ENCODE measurements at places on chromosomes 4 and X.
A peak's percentile ranks its signal among the peaks of the same experiment; 100 is the strongest.

DNA sequence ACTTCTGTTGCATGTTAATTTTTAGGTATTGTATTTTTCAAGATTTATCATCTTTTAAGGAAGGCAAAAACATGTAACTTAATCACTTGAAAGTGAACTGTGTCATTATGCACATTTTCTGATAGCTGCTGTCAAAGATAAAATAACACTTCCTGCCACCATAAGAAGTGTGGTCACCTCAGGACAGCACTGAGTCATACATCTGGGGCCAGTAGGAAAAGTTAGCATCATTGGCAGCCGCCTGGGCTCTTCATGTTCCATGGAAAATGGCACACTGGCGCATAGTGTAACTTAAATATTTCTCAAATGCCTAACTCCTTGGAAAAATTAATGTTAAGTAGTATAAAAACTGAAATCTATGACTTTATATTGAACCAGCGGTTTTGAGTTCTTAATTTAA, 24.2 kb downstream of the CNKSR2 start:
- DNase-seq, result no peak

GRCh38 chr4:73777612-73778011, 37.2 kb downstream of the CXCL8 start:
- DNase-seq, result no peak

GRCh38 chrX:13212191-13212651, 107.6 kb downstream of the ATXN3L start:
- DNase-seq, result no peak

DNA sequence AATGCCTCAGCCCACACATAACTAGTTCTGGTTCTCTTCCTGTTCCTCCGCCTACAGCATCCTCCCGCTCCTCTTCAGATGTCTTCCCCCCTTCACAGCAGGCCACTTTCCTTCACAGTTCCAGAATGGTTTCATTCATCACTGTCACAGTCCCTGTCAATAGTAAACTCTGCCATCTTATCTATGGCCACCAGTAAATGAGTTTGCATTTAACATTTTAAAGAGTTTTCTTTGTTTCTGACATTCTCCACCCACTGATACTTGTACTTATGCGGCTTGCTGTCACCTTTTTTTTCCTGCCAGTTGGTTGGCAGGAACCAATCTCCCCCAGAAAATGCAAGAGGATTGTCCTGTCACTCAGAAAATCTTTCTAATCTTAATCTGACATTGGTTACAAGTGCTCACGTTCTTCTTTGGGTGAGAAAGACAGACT, 114.1 kb downstream of the GLUD2 start:
- no peak for DNase-seq

GRCh38 chr4:52939325-52939724, 77.2 kb downstream of the RASL11B start:
- DNase-seq, result no peak

DNA sequence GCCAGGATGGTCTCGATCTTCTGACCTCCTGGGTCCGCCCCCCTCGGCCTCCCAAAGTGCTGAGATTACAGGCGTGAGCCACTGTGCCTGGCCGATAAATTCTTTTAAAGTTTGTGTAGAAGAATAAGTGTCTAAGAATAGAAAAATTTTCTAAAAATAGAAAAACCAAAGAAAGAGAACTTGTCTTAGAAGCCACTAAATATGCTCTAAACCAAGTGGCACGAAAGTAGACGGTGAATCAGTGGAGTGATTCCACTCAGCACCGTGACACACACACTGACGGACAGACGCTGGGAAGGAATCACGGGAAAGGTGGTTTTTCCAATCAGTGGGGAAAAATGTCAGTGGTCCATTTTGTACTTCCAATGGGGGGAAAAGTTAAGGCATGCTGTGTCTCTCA, 72.7 kb upstream of the PSAPL1 start:
- no peak for DNase-seq

- DNase-seq, result no peak
Observed at GRCh38 chr4:142356801-142357200, 489.3 kb downstream of the INPP4B start.

GRCh38 chr4:43374216-43374751, 481.8 kb downstream of the GRXCR1 start:
- no peak for DNase-seq

DNA sequence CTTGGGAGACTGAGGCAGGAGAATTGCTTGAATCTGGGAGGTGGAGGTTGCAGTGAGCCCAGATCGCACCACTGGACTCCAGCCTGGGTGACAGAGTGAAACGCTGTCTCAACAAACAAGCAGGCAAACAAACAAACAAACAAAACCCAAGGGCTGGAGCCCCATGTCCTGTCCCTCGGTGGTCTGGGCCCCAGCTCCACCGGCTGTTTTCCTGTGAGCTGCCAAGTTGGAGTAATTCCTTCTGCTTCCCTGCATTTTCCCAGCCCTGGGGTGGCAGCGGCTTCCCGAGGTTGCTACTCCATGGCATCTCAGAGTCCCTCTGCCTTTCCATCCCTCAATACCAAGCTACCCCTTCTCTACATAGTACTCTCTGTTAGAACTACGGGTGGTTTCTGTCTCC, 43.2 kb downstream of the RGS12 start:
- no peak for DNase-seq

GRCh38 chrX:108186811-108187210, 95.2 kb downstream of the ATG4A start:
- DNase-seq, result no peak

DNA sequence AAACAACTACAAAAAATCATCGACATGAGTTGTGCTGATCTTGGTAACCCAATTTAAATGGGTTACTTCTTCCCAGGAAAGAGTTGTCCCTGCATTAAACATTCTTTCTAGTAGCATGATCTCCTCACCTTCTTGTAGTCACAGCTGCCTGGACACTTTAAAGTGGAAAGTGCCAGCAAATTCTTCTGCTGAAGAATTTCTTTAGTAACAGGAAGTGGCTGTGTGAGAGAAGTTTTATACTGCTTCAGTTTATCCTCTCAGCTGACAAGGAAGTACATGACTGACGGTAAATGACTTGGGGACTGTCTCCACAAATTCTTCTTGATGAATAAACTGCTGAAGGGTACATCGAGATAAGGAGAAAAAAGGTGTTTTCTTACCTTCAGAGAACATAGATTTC, 18.2 kb upstream of the TNIP3 start:
- no peak for DNase-seq

DNA sequence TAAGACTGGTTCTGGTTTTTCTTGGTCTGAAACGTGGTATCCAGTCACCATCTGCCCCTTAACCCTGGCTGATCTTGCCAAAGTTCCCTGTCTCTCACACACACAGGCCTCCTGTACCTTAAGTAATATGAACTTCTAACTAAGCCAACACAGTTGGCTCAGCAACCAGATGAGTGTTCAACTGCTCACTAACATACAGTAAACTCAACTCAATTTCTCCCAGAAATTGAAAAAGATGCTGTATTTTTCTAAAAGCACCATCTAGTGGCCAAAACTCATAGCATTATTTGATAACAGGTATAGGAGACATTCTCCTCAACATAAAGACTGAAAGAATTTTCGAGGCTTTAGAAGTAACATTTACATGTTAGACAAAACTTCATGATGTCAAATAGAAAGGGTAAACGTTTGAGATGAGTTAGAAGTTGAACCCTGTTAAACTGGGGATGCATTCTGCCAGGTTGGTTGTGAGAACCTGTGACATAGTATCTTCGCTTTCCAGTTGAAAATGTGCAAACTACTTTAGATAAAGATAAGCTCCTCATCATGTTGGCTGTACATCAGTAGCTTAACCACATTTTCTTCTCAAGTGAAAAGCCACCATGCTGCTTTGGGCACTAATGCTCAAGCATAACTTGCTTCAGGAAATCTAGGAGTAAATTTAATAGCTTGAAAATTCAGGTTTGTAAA, 31.2 kb downstream of the CCNI start:
- no peak for DNase-seq

- no peak for DNase-seq
Observed at GRCh38 chr4:53908661-53909078, 155.7 kb downstream of the CHIC2 start.

DNA sequence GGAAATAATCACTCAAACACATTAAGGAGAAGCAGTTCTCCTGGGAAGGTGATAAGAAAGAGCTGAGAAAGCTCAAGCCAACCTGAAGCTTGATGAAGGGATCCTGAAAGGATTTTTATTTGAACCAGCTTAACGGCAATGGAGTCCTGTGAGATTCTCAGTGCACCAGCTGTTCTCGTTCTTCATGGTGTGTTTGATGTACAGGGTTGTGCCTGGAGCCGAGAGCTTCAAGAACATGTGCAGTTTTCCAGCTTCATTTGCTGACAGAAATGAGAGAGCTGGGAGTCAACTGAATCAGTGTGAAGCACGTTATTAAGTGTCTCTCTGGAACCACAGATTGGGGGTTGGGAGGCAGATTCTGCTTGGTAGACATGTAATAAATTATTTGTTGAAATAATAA, 115.7 kb downstream of the ANKRD50 start:
- DNase-seq, result no peak

- DNase-seq, result no peak
Observed at GRCh38 chrX:8084006-8084405, 87.1 kb downstream of the VCX2 start.

- no peak for DNase-seq
Observed at GRCh38 chr4:145681518-145681917, 1.6 kb downstream of the C4orf51 start.

GRCh38 chr4:185576314-185576961, 41.1 kb upstream of the PDLIM3 start:
- DNase-seq, result no peak

DNA sequence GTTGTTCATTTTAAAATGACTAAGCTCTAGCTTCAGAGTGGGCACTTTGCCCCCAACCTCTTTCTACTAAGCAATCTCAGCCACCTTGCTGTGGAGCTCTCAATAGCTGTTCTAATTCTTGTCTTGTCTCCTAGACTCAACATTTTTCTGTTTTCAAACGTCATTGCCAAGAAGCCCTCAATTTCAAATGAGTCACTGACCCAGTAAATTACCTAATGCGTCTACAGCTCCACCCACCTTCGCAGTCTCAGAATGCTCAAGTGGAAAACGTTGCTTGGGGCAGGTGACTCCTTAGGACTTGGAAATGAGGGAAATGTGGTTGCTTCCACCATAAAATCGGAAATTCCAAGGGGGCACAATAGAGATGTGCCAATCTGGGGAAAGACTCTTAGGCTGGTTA, 59.0 kb downstream of the ING2 start:
- no peak for DNase-seq

DNA sequence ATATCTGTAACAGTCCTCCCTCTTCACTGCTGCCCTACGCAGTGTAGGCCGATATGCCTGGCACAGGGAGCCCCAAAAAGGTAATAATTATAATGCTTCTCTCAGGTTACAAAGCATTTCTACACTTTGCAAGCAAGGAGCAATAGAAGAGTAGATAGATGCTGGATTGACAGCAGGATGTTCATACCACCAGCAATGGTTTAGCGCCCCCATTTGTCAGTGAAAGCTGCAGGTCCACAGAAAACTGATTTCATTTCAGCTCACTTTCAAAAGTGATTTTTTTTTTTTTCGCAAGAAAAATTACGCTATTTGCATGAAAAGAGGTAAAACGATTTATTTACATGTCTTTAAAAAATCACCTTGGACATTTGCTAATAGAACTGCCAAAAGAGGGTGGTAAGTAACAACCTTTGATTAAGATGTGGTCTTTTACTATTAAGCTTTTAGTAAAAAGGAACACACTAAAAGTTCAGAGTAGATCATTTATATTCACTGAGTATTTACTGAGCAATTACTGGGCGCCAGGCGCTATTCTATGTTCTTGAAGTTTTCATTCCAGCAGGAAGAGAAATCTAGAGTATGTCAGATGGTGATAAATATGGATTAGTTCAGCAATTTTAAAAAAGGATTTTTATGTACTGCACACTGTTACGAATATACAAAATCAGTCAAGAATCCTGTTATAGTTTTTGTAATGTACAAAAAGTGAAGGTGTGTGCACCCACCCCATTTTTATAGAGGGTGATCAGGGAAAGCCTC, 34.4 kb downstream of the HPF1 start:
- DNase-seq, result no peak

DNA sequence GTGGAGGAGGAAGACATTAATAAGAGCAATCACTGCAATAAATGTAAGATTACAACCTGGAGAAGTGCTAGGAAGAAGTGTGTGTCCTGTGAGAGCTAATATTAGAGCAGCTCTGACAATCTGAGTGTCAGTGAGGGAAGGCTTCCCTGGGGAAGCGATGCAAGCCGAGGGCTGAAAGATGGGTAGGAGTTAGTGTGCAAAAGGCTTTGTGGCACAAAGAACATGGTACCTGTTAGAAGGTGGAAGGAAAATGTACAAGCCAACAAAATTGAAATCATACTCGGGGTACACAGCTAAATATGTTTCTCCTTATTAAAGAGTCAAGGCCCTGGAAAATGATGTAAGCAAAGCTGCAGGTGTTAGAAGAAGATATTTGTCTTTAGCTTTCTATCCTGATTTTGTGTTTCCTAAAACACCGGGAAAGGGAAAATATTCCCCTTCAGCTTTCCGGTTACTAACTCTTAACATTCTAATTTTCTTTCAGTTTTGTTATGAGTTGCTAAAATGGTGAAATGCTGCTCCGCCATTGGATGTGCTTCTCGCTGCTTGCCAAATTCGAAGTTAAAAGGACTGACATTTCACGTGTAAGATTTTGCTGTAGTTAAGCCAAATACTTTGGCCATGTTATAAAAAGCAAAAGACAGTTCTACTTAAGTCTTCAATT, 808 bp downstream of the THAP6 start:
- DNase-seq, result no peak

DNA sequence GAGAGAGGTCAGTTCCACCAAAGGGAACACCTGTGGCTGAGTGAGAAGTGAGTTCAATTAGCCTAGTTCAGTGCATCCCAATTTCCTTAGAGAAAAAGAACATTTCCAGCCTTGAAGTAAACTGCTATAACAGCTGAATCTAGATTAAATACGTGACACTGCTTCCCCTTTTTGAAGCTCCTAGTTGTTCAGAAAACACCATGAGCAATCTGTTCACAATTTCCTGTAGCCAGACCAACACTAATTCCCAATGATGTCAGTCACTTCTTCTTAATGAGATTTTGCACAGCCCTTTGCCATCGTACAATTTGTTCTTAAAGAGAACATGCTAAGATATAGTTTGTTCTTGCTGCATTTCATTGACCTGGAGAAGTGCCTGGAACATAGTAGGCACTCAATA, 144.6 kb upstream of the EDNRA start:
- no peak for DNase-seq

- no peak for DNase-seq
Observed at GRCh38 chr4:124868495-124868894, 156.0 kb upstream of the ANKRD50 start.

- no peak for DNase-seq
Observed at GRCh38 chrX:110182865-110183264, 135.0 kb downstream of the AMMECR1 start.

- no peak for DNase-seq
Observed at GRCh38 chrX:7154041-7154597, 6.2 kb upstream of the PUDP start.

GRCh38 chr4:152819026-152819645, 39.4 kb downstream of the ARFIP1 start:
- DNase-seq, result no peak

GRCh38 chr4:125091-125771, 930 bp downstream of the ZNF718 start:
- DNase-seq, result peak; percentile 43
